NCI-H1436 (cell line): ENCODE measurements at places on chromosomes 5 and 9.

GRCh38 chr5:129001841-129002526 is 36.7 kb downstream of the SLC27A6 start:
- DNase-seq, result no peak

GRCh38 chr9:2493109-2493508 is 128.5 kb upstream of the VLDLR start:
- DNase-seq, result no peak

- no peak for DNase-seq
Measured at GRCh38 chr5:150000990-150001659, 586 bp downstream of the HMGXB3 start.

DNA sequence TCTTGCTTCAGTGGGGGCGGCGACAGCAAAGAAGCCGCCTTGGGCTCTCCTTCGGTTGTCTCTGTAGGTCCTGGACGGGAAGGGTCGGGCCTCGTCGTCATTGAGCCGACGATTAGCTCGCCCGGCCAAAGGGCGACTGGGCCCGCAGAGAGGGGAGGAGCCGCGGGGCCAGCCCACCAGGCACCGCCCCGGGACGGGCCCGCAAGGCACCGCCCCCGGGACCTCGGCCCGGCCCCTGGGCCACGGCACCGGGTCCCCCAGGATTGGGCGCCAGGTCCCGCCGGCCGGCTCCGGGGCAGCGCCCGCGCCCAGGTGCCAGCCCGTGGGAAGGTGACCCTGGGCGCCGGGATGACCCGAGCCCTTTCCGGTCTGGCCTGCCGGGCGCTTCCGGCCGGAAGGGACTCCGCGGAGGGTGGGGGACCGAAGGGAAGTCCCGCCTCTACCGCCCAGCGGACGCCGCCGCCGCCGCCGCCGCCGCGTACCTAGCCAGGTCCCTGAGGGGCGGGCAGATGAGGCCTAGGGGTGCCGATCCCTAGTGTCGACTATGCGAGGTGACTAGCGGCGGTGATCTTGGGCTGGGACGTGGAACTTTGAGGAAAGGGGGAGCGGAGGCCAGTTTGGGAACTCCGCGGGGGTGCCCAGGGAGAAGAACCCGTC is at the start of the genes GBA2 and RGP1:
GBA2 (minus strand) TSS at position 371 of the 657 bp plus-strand sequence. CDS start 524 bp downstream, outside the sequence.
RGP1 (plus strand) TSS at position 430 of the 657 bp plus-strand sequence. CDS start 469 bp downstream, outside the sequence.
- DNase-seq, result peak; percentile 39

DNA sequence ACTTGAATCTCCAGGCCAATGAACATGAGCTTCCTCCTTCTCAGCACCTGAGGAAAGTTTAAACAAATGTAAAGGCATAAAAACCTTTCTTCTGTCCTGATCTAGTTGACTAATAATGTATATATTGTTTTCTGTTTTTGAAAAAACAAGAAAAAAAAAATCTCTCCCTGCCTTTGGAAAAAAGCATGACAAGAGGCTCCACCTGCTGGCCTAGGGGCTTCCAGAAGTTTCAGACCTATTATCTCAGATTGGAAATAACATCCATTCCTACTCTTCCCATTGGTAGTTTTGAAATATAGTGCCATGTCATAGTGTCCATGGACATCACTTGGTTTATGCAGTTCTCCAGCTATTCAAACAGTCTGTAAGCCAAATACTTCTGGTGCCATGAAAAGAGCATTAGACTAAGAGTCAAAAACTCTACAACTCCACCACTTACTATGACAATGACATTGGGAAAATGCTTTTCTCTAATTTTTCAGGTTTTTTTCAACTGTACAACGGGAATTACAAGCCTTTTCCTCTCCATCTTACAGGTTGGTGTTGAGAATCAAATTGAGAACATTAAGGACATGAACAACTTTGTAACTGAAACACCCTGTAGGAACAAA is 409.6 kb upstream of the MPDZ start:
- no peak for DNase-seq

DNA sequence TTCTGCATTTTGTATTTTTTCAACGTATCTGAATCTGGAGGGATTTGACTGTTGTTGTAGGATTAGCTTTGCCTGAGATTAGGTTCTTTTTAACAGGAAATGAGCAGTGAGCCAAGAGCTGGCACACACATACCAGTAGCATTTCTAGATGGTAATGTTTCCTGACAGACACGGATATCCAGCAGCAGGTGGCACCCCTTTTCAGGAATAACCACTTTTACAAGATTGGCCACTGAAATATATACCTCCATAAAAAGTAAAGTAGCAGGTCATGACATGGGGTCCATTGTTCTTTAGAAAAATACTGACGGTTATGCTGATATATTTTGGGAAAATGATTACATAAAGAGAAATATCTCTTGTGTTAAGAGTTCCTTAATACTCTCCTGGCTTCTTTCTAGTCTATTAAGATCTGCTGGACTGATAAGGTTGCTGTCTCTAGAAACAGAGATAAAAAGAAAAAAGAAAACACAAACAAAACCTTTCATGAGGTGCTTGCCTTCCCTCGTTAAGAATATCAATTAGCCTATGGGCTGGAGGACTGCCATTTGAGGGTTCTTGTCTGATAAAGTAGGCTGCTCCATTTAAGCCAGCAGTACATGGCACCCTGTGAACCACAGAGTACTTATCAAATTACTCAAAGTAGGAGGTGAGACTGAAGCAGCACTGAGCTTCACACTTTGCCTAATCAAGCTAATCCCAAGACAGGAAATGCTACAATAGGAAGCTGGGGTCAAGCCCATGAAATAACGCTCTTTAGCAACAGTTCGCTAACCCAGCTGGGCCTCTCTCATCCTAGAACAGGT is 101.6 kb upstream of the PCA3 start:
- no peak for DNase-seq

DNA sequence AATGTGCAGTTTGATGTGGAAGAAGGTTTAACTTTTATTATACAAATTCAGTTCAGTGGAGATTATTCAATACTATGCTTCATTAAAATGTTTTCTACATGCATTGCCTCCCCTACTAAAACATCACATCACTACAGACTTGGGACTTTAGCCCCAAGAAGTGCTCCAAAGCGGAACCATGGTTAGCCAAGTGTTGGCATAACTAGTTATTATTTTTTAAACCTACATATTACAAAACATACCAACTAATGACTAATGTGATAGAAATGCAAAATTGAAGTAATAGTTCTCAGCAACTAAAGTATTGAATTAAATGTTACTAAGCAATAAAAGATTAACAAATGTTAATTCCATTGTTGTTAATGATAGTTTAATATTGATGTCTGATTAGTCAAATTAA is 74.5 kb downstream of the XRCC4 start:
- DNase-seq, result no peak

- DNase-seq, result no peak
Measured at GRCh38 chr5:139275956-139276355, 17.6 kb upstream of the MATR3 start.

- no peak for DNase-seq
Measured at GRCh38 chr5:39400713-39401578, 23.8 kb downstream of the DAB2 start.

DNA sequence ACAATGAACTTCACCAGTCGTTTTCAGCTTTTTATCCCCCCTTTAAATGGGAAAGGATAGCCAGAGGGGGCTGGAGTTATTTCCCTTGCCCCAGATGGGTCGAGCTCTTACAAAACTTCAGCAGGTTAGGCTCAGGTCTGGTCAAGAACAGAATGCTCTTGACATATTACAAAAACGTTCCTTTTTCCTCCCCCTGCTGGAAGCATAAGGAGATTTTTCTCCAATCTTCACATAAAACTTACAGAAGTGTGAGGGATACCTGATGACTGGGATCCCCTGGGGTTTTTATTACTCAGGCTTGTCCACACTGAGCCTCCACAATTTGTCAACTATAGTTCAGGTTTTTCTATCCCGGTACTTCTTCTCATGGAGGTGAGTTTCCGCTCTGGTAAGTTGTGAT is 60.8 kb downstream of the CSF2 start:
- DNase-seq, result no peak

- DNase-seq, result no peak
Measured at GRCh38 chr5:128674837-128675446, 136.9 kb upstream of the FBN2 start.

DNA sequence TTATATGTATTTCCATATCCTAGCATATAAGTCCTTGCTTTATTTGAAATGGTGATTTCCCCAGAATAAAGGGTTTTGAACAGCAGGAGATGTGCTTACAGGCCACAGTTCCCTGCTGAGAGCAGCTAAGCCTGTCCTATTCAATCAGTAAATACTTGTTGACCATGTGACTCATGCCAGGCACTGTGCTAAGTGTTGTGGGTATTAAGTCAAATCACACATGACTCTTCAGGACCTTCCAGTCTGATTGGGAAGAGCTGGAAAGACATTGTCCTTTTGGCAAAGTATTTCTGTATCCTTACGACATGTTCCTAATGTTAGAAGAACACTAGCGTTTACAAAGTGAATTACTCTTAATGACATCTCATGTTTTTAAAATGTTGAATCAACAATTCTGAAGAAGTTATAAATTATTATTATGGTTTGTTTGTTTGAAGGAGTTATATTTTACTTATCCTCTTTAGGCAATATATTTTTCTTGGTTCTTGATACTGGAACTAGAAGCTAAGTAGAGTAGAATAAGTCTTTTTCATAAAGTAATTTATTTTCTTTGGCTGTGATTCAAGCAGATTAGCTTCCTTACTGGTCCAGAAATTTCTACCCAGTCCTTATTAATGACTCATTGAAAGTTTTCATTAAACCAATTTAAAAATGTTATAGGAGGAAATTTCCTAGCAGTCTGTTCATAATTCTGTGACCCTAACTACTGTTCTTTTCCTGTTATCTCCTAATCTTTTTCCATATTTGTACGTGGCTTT is 82.1 kb downstream of the GAPVD1 start:
- DNase-seq, result no peak

DNA sequence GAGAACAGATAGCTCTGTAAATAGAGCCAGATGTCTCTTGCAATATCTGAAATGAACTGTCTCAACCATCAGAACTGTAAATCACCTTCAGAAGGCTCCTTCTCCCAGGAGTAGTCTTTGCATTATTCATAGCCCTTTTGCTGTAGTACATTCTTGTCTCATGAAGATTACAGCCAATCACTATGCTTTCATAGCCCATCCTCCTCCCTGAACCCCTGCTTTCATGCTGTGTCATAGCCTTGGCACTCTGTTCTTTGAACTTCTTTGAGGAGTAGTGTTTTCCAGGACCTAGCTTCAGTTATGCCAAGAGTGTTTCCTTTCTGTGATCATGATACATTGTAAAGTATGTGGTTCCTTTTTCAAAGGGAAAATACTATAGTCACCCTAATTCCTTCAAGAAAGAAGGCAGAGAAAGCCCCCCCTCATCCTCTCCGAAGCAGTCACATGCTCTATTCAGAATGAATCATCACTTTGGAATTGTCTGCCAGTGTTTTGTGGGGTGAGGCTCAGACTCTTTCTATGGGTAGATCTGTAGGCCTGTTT is 61.1 kb downstream of the GRIA1 start:
- no peak for DNase-seq

DNA sequence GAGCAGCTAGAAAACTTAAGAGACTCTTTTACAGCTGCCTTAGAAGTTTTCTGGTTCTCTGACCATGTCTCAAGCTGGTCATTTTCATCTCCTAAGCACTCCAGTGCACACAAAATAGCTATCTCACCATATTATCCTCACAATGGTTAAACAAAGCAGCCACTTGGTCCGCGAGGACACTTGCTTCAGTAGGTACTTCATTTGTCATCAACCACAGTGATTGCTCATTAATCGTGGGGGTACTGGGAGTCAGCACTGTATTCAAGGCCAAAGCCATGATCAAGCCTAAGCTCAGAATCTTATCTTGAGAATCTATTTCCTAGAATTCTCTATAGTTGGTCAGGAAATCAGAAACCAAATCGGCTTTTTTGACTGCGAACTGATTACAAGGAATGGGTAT is 2.9 kb downstream of the ARL14EPL start:
- no peak for DNase-seq

DNA sequence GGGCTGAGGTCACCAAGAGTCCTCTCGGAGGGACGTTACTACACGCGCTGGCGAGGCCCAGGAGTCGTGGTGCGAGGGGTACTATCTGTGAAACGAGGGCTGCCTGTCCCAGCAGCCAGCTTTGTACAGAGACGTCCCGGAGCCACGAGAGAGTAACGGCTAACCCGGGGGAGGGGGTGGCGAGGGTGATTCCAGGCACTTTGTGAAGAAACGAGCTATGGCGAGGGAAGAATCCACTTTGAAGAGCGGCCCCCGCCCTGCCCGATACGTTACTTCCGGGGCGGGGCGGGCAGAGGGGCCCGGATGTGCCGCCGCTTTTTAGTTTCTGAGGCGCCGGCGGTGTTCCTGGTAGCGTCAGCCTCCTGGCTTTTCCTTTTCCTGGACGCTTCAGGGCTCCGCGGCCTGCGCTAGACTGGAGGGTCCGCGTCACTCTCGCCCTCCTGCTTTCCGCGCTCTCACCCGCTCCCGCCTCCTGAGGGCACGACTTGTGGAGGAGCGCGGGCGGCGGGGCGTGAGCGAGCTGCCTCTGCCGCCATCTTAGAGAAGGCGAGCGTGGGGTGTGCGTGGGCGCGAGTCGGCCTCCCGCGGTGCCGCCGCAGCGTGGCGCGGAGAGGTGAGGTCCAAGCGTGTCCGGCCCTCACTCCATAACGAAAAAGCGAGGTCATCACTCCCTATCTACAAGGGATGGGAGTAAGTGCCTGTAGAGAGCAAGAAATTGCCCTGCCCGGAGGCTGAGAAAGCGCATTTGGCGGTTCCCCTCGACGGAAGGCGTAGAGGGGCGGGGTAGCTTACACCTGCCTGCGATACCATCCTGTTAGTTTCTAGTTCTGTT is 580 bp upstream of the RFX3 start:
- DNase-seq, result peak; percentile 87

- DNase-seq, result no peak
Measured at GRCh38 chr5:31682851-31683250, 43.9 kb downstream of the PDZD2 start.

GRCh38 chr9:68498816-68499215 is 41.9 kb downstream of the TMEM252 start:
- no peak for DNase-seq
